ENCODE measurements at places on chromosomes 7 and 10.

- no peak for DNase-seq
Measured at GRCh38 chr7:130099331-130099730, 29.0 kb downstream of the KLHDC10 start.

DNA sequence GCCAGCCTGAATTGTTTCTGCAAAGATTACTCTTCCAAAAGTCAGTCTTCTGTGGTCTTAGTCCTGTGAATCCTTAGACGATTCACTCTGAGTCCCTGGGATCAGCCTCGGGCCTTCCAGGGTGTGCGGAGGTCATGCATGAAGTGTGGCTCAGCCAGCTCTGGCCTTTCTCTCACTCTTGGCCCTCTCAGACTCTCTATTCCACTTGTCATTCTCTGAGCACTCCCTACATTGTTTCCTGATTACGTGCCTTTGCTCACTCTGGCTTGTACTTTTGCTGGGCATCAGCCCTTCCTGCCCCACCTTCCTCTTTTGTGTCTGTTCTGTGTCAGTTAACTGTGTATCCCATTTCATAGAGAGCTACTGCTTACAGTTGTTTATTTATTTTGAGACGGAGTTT, 36.0 kb downstream of the CCNY start:
- no peak for DNase-seq

- DNase-seq = no peak
Measured at GRCh38 chr10:35971397-35971796, 329.3 kb upstream of the FZD8 start.

- DNase-seq = peak; percentile 5
Measured at GRCh38 chr10:110893559-110894179, 21.9 kb downstream of the PDCD4 start.

DNA sequence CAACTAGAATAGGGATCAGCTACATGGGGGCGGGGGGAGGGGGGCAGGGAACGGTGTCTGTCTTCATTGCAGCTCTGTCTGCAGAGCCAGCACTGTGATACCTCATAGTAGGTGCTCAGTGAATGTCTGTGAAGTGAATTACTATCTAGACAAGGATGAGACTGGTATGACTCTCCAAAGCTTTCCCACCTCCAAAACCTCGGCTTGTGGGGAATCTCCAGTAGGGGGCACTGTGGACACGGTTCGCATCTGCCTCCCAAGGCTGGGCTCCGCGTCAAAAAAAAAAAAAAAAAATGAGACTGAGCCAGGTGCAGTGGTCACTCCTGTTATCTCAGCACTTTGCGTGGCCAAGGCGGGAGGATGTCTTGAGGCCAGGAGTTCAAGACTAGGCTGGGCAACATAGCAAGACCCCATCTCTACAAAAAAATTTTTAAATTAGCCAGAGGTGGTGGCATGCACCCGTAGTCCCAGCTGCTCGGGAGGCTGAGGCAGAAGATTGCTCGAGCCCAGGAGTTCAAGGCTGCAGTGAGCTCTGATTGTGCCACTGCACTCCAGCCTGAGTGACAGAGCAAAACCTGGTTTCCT, 9.6 kb downstream of the TRIM56 start:
- no peak for DNase-seq

DNA sequence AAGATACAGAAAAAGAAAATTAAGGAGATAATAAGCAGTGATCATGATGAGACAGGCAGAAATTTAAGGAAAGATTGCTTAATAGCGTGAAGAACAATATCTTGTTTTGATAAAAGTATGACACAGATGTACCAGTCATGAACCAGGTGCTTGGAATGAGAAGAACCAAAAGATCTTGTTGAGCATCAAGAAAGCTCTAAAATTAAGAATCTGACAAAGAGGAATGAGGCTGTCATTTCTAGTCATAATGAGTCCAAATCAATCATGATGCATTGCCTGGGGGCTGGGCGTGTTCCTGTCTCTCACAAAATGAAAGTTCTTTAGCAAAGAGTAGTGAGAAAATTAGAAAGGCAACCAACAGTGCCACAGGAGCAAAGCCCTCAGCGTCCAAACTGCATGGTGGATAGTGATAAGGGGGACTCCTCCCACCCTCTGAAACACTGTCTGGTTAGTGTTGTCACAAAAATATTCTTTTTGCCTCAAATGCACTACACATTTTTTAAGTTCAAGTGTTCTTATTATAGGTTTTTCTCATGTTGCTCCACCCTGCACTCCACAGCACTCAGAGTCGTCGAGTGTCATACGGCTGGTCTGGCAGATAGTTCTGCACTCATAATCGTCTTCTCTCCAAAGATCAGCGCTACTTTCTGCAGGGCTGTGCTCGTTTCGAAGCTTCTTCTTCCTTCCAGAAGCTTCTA, 439.6 kb downstream of the TNS3 start:
- DNase-seq = no peak

DNA sequence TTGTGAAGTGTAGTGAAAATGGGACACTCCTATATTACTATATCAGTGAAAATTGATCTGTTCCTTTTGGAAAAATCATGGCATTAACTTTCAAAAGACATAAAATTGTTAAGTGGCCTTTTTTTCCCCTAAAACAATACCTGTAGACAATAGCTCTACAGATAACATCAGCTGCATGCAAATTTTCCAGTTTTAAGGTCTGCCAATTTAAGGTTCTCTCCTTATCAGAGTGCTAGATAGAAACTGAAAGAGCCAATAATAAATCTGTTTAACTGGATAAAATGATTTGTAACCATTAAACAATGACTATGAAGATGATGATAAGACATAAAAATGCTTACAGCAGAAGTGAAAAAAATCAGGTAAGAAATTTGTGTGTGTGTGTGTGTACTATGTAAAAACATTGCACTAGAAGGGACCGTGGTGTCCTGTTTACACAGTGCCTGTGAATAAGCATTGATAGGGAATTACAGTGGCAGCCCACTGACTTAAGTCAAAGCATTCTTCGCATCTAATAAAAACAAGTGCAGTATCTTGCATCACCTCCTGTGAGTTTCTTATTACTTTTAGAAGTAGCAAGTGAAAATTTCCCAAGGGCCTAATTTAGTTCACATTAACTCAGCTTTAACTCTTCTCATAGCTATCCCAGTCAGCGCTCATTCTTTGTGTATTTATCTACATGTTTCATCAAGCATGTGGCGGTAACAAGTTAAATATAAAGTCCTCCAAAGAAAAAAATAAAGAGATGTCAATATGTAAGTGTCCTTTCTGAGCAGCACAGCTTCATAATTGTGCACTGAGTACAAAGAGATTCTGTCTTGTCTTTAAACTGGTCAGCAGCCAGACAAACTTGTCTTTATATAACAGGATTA, 261.9 kb downstream of the ARL4A start:
- DNase-seq = no peak

- DNase-seq = no peak
Measured at GRCh38 chr7:149644754-149645153, 128.6 kb downstream of the ZNF467 start.

GRCh38 chr10:87547734-87548311, 43.1 kb downstream of the MINPP1 start:
- DNase-seq = peak; percentile 70

DNA sequence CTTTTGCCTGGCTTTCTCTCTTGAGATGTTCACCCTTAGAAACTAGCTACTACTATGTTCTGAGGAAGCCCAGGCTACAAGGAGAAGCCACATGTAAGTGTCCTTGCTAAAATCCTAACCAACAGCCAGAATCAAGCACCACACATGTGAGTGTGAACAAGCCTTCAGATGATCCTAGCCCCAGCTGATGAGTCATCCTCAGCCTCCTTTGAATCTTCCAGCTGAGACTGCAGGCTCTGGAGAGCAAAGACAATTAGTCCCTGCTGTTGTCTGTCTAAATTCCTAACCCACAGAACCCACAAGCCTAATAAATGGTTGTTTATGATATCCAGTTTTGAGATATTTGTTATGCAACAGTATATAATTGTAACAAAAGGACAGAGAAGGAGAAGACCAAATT, 92.8 kb upstream of the TAC1 start:
- DNase-seq = no peak

DNA sequence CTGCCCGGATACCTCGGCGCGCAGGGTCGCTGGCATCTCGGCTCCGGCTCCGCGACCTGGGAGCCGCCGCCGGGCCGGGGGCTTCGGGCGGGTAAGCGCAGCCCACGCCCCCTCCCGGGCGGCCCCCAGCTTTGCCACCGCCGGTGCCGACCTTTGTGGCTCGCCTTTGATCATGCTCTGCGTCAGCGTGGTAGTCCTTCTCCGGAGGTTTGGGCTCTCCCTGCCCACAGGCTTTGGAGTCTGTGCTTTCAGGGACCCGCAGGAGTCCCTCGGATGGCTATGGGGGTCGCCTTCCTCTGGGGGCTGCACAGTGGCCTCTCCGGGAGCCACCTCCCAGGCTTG, 7.3 kb downstream of the ATP6V1F start:
- DNase-seq = no peak

DNA sequence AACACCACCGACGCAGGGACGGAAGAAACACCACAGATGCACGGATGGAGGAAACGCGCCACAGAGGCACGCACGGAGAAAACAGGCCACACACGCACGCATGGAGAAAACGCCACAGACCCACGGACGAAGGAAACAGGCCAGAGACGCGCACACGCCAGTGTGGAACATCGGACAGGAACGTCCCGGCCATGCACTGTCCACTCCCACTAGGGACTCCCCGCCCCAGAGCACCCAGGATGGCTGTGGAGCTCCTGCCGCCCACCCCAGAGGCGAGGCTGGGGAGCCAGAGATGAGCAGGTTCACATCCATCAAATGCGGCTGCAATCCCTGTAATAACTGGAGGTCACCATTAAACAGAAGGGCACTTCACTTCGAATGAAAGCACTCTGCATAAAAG, 17.3 kb downstream of the DIP2C start:
- DNase-seq = no peak

- no peak for DNase-seq
Measured at GRCh38 chr10:100184840-100185239, 989 bp downstream of the ERLIN1 start.

- DNase-seq = no peak
Measured at GRCh38 chr7:32070406-32071360, at the start of gene PDE1C. Gene PDE1C, minus strand, starts transcription at chr7:32070407.

DNA sequence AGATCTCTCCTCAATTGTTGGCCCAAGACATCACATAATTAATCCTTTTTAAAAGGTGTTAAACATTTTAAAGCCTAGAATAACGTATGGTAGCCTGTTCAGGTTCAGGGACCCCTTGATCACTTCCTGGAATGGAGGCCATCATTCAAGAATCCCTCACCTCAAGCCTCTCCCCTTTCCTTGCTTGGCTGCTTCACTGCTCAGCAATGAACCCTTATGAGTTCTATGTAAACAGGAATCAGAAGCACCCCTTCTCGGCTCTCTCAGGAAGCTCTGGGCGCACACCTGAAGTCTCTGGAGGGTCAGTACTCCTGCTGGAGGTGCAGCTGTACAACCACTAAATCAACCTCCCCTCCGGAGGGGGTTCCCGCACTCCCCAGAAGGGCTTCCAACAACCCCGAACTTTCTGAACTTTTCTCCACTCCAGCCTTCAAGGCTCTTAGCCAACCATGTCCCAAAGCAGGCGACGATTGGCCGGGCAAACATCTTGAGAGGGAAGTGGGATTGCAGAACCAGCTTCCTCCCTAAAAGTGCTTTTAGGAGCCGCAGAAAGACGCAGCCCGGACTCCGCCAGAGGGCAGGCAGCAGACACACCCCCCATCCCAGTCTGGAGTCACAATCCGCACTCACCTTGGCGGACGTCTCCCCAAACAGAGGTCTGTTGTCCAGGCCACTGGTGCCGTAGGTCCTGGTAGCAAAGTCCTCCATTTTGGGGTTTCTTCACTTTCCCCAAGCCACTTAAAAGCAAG, 562 bp downstream of the TMEM243 start:
- peak; percentile 22 for DNase-seq

- DNase-seq = no peak
Measured at GRCh38 chr10:58547963-58548362, 35.3 kb downstream of the BICC1 start.

DNA sequence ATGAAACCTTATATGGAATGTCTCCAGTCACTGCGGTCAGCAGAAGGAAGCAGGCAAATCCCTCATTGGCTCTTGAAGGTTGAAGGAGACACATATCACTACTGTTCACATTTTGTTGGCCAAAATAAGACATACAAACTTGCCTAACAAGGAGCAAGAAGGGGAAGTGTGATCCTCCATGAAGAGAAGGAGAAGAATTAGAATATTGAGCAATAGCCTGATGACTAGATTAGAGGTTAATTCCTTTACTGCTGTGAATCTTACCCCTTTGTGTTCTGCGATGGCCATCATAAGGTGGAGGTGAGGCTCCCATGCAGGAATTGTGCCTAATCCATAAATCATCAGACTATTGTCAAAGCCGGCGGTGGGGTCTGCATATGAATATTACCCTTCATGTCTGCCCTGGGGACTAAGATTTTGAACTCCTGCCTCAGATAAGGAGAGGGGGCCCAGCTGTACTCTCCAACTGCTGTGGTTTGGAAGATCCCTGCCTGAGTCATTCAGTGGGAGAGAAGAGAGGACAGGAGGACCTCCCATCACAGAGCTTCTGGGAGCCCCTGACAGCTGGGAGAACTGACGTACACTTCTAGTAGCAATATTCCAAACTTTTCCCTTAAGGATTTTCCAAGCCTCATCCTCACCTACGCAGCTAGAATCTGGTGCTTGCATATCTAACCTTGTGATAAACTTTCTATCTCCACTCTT, 398.5 kb downstream of the REEP3 start:
- DNase-seq = no peak

- no peak for DNase-seq
Measured at GRCh38 chr10:8072211-8072610, 17.7 kb downstream of the GATA3 start.

DNA sequence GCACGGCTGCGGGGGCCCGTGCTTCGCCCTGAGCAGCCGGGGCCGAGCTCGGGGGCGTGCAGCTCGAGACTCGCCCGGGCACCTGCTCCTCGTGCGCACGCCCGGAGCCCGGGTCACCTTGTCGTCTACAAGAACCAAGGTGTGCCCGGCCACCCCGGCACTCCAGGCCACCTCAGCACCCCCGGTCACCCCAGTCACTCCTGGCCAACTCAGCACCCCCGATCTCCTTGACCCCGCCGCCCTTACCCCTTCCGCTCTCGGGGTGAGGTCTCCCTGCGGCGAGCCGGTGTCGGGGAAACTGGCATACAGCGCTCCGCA, 268 bp upstream of the IGFBP3 start:
- no peak for DNase-seq

GRCh38 chr7:2441430-2442058, 34.7 kb downstream of the GRIFIN start:
- DNase-seq = no peak

DNA sequence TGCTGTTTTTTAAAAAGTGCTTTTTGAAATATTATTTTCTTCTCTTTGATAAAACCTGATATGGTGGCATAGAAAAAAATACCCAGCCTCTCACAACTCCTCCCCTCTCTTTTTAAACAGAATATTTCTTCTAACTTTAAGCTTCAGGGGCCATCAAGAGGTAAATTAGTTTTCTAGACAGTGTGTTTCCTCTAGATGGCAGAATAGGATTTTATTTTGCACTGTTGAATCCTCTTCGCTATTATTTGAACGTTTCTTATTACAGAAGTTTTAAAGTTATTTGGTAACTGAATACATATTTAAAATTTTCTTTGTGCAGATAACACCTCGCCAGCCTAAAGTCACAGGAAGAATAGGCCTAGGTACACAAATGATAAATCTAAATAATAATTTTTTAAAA, 30.3 kb downstream of the ARL5B start:
- no peak for DNase-seq

- no peak for DNase-seq
Measured at GRCh38 chr10:93718937-93719725, 16.7 kb upstream of the FRA10AC1 start.

- DNase-seq = no peak
Measured at GRCh38 chr7:80890426-80891258, 28.2 kb downstream of the SEMA3C start.

Measured in amniotic stem cell (primary cell).